ENCODE measurements at places on chromosomes 7 and 10.
A peak's percentile ranks its signal among the peaks of the same experiment; 100 is the strongest.

GRCh38 chr10:121310151-121310711, 288.0 kb downstream of the FGFR2 start:
- DNase-seq = no peak

DNA sequence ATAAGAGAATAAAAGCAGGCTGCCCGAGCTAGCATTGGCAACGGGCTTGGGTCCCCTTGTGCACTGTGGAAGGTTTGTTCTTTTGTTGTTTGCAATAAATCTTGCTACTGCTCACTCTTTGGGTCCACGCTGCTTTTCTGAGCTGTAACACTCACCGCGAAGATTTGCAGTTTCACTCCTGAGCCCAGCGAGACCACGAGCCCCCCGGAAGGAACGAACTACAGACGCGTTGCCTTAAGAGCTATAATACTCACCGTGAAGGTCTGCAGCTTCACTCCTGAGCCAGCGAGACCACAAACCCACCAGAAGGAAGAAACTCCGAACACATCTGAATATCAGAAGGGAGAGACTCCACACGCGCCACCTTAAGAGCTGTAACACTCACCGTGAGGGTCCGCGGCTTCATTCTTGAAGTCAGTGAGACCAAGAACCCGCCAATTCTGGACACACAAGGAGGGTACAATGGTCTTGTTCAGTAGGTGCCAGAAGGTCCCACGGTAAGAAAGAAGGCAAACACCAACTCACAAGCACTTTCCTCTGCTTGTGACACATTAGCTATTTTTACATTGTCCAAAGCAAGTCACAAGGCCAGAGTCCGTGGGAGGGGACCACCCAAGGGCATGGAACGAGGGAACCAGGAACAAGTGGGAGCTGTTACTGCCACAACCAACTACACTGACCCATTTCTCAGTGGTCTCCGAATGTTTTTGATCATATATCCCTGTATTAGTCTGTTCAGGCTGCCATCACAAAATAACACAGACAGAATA, 29.2 kb upstream of the CACUL1 start:
- DNase-seq = no peak

DNA sequence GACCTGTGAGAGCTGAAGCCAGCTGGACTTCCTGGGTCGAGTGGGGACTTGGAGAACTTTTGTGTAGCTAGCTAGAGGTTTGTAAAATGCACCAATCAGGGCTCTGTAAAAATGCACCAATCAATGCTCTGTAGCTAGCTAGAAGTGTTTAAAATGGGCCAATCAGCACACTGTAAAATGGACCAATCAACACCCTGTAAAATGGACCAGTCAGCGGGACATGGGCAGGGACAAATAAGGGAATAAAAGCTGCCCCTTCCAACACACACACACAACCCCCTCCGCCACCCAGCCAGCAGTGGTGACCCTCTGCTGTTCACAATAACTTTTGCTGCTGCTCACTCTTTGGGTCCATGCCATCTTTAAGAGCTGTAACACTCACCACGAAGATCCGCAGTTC, 7.1 kb downstream of the ZNF511 start:
- no peak for DNase-seq

DNA sequence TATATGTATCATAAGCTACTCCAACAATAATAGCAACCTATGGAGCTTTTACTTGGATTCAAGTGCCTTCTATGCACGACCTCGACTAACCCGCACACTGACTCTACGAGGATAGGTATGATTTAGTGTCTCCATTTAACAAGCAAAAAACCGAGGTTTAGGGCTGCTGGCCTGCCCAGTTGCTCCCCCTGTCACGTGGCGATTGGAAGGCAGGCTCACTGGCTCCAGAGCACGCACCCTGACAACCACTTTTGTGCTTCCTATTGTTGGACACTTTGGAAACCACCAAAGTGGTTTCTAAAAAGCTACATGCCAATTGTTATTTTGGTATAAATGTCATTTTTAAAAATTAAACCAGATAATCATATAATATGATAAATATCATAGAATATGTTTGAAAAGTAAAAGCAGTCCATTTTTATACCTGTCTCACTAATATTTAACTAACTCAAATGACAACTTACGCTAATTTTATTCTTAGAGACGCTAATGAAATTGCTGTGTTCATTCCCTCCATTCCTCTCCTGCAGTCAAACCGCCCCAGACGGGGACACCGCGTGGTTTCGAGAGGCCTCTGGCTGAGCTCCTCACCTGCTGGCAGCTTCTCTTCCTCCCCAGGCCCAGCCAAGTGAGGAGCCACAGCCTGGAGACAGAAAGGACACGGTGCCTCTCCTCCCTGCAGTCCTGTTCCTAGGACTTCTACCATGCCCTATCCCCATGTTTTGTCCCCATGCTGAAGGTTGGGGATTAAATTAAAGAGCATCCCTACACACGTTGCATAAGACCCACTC, 22.2 kb upstream of the RHEB start:
- DNase-seq = no peak

DNA sequence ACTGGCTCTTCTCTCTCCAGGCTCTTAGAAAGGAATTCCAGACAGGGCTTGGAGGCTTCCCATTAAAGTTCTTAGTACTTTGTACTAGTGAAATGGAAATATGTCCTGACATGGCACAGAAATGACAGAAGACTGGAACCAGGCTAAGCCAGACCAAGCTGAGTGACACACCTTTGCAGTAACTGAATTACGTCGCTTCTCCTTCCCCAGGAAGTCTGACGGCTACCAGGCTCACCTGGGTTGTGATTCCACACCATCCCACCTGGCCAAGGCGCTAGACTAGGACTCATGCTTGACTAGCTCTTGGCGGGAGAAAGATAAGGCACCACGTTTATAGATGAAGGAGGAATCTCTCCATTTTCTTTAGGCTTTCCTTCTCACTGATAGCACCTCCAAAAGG, 50.7 kb upstream of the KCNIP2 start:
- no peak for DNase-seq

GRCh38 chr7:156823435-156823834, 69.5 kb downstream of the LMBR1 start:
- peak; percentile 22 for DNase-seq

GRCh38 chr7:96235281-96235680, 86.6 kb downstream of the SLC25A13 start:
- no peak for DNase-seq

GRCh38 chr10:71640607-71641006, 79.0 kb downstream of the C10orf105 start:
- DNase-seq = no peak

GRCh38 chr7:116876664-116877442, 14.5 kb downstream of the CAPZA2 start:
- DNase-seq = no peak

GRCh38 chr10:31926160-31926559, 2.5 kb downstream of the ARHGAP12 start:
- DNase-seq = no peak

DNA sequence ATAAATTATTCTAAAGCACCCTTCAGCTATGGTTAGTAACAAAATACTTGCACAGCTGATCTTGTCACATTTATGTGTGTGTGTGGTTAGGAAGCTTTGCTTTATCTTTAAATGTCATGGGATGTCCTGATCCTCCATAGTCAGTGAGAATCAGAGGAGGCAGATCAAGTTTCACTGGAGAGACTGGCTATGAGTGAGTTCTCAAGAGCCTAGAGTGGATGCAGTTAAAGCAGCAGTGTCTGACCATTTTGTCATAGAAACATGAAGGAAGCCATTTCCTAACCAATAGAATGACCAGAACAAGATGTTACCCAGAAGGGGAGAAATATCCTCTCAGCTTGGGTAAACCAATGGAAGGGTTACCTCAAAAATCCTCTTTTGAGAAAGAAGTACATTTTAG, 207.2 kb upstream of the DKK1 start:
- no peak for DNase-seq

- DNase-seq = peak; percentile 7
Observed at GRCh38 chr7:34277803-34278199, 372.5 kb downstream of the BMPER start.

DNA sequence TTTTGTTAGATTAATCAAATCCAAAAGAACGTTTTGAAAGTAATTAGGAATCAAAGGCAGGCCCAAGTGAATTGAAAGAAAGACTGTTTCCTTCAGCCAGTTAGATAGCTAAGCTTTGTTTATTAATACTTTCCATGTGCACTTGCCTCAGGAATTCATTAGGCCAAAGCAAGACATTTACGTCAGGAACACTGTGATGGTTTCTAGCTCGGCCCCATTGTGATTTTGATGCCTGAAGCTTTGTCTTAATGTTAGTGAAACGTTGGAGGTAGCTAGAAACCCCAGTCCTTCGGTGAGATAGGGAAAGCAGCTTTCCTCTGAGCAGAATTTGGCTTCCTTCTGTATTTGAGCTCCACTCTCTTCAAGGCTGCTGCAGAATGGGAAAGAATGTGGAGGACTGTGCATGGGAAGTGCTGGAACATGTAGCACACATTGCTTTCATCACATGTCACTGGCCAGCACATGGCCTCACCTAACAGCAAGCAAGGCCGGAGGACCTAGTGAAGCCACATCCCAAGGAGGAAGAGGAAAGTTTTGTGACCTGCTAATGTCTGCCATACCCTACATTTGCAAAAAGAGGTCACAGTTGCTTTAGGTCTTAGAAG, 64.1 kb downstream of the PCGF5 start:
- peak; percentile 20 for DNase-seq

GRCh38 chr10:94075506-94075905, 81.8 kb downstream of the PLCE1 start:
- DNase-seq = peak; percentile 11

DNA sequence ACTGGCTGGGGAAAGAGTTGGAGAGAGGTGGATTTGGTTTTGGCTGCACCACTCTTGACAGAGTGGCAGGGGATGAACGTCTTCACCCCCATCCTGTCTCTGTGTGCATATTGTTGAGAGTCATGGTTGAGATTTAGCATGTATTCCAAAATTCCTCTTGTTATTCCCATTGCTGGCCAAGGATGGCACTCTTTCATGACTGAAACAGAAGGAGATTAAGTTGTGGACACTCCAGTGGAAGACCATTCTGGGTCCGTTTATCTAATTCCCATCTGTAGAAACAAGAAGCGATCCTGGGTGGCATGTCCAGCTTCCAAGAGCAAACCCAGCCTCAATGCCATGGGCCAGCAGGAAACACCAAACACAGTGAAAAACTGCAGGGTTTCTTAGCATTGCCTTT, 469.0 kb upstream of the IGFBP3 start:
- no peak for DNase-seq

DNA sequence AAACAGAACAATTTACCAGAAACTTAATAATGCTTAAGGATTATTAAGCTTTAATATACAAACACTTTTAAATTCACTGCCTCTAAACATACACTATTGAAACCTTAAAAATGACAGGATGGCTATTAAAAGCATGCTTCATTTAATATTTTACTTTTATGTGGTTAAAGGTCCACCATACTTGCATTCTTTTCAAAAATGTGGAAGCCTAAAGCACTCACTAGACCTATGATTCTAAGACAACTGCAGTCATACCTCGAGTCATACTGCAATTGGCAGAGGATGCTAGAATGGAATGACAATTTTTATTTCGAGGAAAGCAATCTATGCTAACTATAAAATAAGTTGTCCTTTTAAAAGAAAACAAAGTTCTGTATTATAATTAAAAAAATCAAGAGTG, 85.3 kb downstream of the PIP4K2A start:
- peak; percentile 25 for DNase-seq

GRCh38 chr10:34713875-34714274, 101.2 kb downstream of the PARD3 start:
- DNase-seq = peak; percentile 37

DNA sequence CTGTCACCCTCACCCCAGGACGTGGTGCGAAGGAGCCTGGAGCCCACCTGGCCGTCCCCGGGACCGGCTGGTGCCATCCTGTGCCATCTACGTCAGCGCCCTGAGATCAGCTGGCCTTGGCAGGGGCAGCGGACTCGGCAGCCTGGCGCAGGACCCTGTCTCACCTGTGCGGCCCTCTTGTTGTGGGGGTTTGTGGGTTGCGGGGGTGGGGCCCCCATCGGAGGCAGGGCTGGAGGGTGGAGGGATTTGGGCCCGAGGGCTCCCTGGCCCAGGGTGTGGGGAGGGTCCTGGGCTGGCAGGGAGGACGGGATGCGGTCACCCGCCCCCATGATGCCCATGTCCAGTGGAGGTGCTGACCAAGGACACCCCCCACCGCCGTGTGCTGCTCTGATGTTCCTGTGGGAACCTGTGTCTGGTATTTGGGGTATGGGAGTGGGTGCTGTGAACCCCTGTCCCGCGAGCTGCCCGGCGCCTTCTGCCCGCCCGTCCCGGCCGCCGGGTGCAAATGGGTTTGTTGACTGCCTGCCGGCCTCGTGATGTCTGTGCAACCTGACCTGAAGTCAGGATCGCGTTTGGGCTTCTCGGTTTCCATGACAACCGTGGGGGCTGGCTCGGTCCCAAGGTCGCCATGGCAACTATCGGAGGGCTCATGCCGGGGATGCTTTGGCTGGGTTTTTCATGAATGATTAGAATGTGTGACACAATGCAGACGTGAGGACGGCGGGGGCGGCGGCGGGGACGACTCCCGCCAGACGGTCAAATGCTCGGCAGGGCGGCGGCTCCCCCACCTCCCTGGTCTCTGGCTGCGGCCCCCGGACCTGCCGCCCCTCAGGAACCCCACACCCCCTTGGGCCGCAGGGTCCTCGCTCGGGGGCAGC, 7.3 kb downstream of the MAFK start:
- peak; percentile 91 for DNase-seq

GRCh38 chr7:140029072-140029471, 33.7 kb downstream of the PARP12 start:
- DNase-seq = no peak

- DNase-seq = peak; percentile 96
Observed at GRCh38 chr7:151503902-151504714, 15.6 kb downstream of the RHEB start.

DNA sequence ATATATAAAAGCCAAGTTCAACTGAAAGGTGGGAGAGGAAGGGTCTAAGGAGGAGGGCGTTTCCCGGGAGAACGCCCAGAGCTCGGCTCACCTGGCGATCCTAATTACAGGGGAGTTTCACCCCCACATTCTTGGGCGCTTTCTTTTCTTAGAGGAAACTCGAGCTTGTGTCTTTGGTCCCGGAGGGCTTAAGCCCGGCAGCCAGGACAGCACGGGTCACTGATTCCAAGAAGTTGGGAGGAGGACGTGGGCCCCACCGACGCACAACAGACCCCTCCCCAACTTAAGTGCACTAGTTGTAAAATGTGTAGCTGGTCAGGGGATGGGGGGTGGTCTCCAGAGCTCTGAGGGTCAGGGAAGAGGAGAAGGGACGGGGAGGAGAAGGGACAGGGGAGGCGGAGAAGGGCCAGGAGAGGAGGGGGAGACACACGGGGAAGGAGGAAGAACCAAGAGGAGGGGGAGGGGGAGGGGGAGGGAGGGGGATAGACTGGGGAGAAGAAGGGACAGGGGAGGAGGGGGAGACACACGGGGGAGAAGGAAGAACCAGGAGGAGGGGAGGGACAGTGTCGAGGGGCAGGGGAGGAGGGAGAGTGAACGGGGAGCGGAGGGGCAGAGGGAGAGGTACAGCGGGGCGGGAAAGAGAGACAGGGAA, 874 bp downstream of the BAIAP2L1 start:
- peak; percentile 70 for DNase-seq

DNA sequence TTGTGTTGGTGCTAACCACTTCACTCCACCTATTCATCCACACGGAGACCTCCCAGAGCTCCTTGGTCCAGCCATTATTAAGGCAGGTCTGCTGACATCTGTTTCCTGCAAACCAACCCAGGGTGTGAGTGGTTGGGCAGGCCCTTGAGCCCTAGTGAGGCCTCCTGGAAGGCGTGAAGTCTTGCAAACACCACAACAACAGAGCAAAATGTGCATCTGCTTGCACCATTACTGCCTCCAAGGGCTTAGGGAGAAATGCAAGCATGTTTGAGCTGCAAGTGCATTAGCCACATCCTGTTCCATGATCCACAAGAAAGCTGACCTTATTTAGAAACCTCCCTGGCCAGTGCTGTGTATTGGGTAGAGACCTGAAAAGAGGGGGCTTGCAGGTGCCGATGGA, 325.5 kb downstream of the GRID1 start:
- DNase-seq = no peak
